ENCODE measurements at places on chromosomes 1 and 21.

DNA sequence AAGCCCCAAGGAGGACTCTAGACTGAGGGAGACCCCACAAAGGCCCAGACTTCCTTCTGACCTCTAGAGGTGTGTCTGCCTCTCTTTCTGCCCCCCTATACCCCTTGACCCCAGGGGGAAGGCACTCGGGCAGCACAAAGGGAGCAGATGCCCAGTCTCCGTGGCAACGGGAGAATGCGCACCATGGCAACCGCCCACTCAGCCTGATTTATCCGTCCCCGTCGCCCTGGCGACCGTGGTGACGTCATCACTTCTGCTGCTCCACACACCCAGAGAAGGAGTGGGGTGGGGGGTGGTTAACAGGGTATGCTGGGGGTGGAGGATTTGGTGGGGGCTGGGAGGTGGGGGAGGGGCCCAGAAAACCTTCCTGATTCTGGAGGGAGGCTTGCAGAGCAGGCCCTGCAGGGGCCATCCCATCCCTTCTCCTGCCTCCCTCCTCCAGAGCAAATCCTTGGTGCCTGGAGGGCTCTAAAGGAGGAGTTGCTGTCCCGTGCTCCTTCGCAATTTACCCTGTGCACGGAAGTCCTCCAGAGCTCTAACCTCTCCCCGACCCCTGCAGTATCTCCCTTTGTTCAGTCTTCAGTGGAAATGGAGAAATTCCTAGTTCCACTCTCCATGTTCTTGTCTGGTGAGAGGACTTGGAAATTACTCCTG is 6.3 kb downstream of the CELF3 start:
- DNase-seq, result no peak

- no peak for DNase-seq
Observed at GRCh38 chr1:45008076-45008475, 3.0 kb downstream of the HECTD3 start.

- DNase-seq, result no peak
Observed at GRCh38 chr1:63328781-63329180, 6.4 kb downstream of the FOXD3 start.

DNA sequence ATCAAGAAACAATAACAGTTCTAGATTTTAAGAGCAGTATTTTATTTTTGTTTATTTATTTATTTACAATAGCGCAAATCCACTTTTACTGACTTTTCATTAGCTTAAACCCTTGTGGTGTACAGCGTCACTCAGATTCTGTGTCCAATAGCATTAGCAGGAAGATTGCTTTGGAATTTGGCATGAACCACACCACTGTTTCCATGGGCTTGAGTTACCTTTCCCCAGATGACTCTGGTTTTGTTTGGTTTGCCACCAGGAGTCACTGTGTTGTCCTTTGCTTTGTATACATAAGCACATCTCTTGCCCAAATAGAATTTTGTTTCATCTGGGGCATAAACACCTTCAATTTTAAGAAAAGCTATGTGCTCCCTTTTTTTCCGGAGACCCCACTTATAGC is 25.9 kb upstream of the SNRPE start:
- DNase-seq, result no peak

- DNase-seq, result no peak
Observed at GRCh38 chr21:34924771-34925419, 124.2 kb downstream of the RUNX1 start.

GRCh38 chr1:59985911-59986515 is 59.4 kb upstream of the CYP2J2 start:
- no peak for DNase-seq

- DNase-seq, result no peak
Observed at GRCh38 chr1:178529364-178530036, 16.6 kb downstream of the TEX35 start.

- DNase-seq, result no peak
Observed at GRCh38 chr1:209883341-209883971, 54.6 kb upstream of the SYT14 start.

DNA sequence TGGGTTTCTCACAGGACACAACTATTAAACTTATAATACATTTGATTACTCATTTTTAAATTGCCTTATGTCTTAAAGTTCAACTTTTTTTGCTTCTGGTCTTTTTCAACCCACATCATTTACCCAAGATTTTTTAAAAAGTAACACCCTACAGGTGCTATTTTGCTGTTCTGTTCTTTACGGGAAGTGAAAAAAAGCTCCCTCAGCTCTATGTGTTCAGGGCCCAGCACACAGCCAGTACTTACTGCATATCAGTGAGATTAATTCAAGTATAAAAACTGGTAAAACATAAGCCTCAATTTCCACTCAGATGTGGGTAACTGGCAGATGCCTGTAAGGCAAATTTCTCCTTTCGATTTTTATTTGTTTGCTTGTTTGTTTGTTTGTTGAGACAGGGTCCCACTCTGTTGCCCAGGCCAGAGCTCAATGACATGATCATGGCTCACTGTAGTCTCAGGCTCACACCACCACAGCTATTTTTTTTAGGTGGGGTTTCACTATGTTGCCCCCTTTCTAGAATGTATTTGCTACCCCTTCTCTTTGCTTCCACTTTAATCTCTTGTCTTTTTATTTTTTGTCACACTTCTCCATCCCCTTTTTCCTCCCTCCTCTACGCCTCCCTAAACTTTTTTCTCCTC is 20.3 kb downstream of the RNASEL start:
- DNase-seq, result no peak

GRCh38 chr1:153750026-153750995 is 22.5 kb downstream of the INTS3 start:
- no peak for DNase-seq

DNA sequence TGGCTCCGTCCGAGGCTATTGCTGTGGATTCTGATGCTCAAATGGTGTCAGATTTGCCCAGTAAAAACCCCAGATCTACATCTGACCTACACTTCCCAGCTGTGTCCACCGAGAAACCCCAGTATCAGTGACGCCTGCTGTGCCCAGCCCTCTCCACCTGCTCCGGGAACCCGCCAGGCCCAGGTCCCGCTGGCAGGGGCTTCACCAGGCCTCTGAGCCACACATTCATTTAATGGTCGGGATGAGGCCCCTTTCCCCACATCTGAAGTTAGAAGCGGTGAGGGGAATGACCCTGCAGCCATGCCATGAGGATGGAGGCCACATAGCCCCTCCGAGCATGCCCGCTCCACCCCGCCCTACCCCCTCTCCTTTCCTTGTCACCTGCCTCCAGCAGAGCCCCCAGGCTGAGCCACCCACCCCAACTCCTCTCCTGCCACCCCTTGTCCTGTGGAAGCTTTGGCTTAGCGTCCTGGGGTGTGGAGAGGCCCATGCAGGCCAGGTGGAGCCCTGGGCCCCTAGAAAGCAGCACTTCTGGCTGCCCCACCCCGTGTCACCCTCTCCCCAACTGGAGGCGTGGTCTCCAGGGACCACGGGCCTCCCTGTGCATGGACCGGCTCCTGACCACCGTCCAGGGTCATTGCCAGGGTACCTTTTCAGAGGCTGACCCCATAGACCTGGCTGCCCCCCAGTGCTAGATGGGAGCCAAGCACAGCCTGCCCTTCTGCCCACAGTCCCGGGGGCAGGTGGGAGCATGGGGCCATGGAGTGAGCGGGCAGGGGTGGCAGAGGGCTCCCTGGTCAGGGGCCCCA is 8.0 kb downstream of the TNFRSF14 start:
- DNase-seq, result no peak

- DNase-seq, result no peak
Observed at GRCh38 chr21:43639470-43640353, 19.6 kb downstream of the HSF2BP start.

DNA sequence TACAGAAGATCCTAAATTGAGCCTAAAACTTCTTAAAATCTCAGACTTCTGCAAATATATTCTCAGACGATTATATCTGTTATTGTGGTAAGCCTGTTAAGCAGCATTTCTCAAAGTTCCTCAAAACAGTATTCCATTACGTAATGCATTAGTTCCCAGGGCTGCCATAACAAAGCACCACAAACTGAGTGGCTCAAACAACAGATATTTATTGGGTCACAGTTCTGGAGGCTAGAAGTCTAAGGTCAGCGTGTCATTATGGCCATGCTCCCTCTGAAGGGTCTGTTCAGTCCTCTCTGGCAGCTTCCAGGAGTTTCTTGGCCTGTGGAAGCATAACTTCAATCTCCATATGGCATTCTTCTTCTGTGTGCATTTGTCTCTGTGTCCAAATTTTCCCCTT is 103.5 kb upstream of the ST6GALNAC5 start:
- DNase-seq, result no peak

- DNase-seq, result no peak
Observed at GRCh38 chr21:32070676-32071330, 198.0 kb downstream of the HUNK start.

DNA sequence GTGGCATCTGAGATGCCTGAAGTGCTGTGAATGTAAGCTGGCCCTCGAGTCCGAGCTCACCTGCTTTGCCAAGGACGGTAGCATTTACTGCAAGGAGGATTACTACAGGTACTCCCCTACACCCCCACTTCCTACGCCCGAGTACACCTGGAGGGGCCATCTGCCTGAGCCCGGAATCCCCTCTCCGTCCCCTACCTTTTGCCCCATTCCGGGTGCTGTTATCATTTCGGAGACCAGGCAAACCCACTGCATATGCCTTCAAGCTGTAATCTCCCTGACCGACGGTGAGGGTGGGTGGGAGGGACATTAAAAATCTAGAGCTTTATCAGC is 2.9 kb downstream of the LHX9 start:
- no peak for DNase-seq

DNA sequence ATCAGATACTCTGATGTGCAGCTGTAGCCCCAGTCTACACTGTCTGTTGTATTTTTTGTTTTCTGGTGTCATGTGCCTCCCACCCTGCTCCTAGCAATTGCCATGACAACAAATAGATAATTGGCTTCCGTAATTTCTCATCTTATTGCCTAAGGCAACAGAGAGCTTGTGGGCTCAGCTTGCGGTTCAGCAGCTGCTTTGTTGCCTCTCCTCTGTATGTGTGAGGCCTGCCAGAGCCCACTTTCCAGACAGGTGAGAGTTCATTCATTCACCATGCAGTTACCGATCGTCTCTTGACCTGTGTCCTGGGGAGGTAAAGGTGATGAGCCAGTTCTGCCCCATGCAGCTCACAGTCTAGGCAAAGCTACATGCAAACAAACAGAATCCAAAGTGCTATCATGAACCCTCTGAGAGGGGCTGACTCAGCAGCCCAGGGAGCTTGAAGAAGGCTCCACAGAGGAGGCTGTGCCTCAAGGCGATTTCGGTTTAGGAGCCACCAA is 11.9 kb downstream of the LGALS8 start:
- no peak for DNase-seq

GRCh38 chr1:109266965-109267364 is 16.0 kb downstream of the PSRC1 start:
- DNase-seq, result no peak

GRCh38 chr1:89483010-89483756 is 41.4 kb upstream of the LRRC8B start:
- DNase-seq, result peak; percentile 13

GRCh38 chr21:35239811-35240219 is 190.7 kb upstream of the RUNX1 start:
- no peak for DNase-seq

DNA sequence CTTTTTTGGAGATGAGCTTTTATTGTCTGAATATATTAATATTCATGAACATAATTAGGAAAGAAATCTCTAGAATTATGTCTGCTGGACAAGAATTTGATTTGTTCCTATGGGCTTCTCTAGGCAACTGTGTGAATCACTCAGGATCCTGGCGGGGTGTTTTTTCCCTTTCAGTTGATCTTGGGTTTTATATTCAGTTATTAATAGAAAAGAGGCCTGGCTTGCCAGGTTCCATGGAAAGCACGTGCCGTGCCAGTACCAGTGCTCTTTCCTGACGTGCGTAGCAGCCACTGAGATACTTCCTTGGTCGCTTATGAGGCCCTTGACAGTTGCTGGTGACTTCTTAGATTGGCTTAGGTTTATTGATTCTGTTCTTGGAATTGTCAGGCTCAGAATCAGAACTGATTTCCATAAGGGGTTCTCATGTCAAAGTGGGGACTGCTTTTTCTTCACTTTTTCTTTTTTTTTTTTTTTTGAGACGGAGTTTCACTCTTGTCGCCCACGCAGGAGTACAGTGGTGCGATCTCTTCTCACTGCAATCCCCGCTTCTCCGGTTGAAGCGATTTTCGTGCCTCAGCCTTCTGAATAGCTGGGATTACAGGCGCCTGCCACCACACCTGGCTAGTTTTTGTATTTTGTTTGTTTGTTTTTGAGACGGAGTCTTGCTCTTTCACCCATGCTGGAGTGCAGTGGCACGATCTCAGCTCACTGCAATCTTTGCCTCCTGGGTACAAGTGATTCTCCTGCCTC is 48.7 kb upstream of the KIF1B start:
- DNase-seq, result no peak

- DNase-seq, result no peak
Observed at GRCh38 chr21:17797967-17798366, 21.2 kb downstream of the C21orf91 start.

GRCh38 chr1:119933397-119933796 is 37.1 kb upstream of the ADAM30 start:
- DNase-seq, result no peak

- no peak for DNase-seq
Observed at GRCh38 chr1:235843461-235843961, 23.2 kb downstream of the LYST start.

GRCh38 chr1:43491061-43491460 is 37.3 kb upstream of the HYI start:
- no peak for DNase-seq

GRCh38 chr21:38760762-38761155 is 45.0 kb upstream of the ETS2 start:
- no peak for DNase-seq

DNA sequence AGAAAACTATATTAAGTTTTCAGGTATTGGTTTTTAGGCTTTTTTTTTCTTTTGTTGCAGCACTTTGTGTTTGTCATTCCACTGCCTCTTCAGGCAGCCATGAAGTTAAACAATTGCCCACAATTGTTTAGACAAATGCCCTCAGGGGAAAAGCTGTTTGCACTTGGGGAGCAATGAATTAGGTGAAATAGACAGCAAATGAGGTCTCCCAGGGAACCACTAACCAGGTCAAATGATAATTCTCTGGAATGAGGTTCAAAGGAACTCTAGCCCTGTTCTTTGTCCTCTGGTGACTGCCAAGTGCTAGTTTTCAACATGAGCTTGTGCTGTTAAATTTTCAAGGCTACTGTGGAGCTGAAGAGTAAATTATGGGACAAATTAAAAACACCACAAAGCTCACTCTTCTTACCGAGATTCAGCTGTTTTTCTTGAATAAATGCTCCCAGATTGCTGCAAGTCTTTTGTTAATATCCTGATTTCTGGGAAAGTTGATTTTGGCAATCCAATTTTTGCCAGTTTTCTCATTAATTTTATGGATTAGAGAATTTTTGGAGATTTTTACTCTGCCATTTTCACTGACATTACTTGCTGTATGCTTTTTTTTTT is 15.1 kb upstream of the MAB21L3 start:
- DNase-seq, result no peak

Data from D721Med (cell line).